ENCODE measurements at places on chromosomes 4 and X.
A peak's percentile ranks its signal among the peaks of the same experiment; 100 is the strongest.

DNA sequence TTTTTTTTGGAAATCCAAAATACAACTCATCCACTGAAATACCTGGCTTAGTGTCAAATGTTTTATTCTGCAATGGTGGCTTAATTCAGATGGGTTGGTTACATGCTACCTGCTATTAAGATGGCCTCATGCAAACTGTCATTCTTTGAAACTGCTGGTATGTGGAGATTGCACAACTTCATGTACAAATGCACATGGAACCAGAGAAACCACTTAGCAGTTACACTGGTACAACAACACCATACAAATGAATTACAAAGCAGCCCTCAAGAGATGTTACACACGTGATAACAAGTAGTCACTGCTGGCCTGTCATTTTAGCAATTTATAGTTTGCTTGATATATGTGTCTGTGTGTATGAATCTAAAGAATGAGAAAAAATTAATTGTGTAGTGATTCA lies 84.6 kb upstream of the STS start:
- DNase-seq = no peak

DNA sequence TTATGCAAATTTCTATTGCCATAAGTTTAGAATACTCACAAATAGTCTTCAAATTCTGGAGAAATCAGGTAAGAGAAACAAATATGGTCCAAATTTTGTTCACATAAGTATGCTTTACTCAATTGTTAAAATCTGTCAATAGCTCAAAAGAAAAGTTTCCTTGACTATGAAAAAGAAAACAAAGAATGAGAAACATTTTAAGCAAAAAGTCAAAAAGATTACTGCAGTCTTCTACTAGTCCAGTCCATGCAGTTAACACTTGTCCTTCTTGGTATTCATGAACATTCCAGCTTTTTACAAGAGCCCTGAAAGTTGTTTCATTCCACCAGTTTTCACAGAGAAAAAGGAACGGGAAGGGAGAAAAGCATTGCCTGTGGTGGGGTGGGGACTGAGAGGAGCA lies 54.7 kb upstream of the ZXDA start:
- no peak for DNase-seq

GRCh38 chr4:103773691-103774231 lies 54.0 kb upstream of the TACR3 start:
- DNase-seq = no peak

GRCh38 chr4:5746250-5746649 lies 35.2 kb downstream of the EVC start:
- no peak for DNase-seq

GRCh38 chr4:139461022-139461628 lies 7.2 kb downstream of the RAB33B start:
- DNase-seq = no peak

DNA sequence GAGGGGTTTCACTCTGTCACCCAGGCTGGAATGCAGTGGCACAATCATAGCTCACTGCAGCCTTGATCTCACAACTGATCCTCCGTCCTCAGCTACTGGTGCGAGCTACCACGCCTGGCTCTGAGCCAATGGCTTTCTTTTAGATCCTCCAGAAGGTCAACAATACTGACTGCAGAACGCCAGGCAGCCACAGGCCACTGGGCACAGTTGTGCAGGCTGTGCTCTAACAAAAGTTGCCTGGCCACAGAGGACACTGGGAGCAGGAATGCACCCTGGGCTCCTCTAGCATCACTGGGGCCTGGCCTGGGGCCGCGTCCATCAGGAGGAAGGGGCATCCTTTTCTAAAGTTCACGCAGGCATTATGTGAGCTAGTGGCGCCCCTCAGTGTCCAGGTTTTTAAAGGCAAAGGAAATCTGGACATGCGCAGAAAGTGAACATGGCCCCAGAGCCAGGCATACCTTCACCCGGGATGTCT lies 14.9 kb upstream of the PORCN start:
- no peak for DNase-seq

DNA sequence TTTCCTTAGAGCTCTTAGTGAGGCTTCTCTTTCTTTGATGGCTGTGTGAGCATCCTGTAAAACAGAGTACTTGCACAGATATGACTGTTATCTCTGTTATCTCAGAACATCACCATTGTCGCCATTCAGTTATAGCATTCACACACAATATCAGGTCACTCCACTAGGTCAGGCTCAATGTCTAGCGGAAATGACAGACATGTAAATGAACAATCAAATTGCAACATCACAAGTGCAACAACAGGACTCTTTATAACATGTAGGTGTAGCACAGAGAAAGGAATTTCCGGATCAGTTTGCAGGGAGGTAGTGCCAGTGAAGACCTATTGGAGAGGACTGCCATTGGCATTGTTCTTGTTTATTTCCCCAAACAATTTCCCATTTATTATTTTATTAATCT lies 43.2 kb upstream of the IGSF1 start:
- no peak for DNase-seq

DNA sequence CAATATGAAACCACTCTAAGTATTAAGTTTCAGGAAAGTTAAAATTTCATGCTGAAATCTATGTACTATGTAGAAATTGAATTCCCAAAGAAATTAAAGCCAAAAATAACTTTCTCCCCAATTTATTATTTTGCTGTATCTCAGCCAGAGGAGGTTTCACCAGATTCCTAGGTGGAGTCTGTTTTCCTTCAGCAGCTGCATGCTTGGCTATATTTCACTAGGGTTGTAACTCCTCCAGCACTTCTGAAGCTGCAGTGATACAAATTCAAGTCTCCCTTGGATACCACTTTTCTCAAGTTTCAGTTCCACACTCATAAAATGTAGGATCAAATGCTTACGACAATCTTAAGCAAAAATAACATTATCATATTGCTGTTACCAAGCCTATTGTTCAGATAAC lies 41.2 kb upstream of the ZC4H2 start:
- DNase-seq = no peak

- peak; percentile 71 for DNase-seq
Measured at GRCh38 chrX:47311932-47312774, 58.2 kb upstream of the ZNF157 start.

DNA sequence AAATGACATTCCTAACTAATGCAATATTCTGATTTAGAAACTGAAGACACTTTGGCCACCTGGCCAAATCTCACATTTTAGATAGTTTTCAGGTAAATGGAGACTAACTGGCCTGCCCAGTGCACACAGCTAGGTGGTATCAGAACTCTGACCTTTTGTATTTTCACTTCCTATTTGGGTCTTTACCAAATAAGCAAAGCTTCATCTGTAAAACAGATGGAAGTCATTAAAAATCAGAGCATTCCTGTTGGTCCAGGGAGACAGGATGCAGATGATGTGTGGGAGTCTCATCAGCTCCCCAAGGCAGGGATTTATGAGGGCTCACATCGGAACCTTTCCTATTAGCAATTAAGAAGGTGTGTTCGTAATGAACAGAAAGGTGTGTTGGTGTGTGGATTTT lies 57.7 kb downstream of the ARHGAP10 start:
- DNase-seq = peak; percentile 71
